Stimulated activated CD8-positive, alpha-beta memory T cell treated with anti-CD3 and anti-CD28 coated beads, Interleukin-4, amount 100 ng/mL, for 1 hour (primary cell): ENCODE measurements at places on chromosomes 2 and 18.

DNA sequence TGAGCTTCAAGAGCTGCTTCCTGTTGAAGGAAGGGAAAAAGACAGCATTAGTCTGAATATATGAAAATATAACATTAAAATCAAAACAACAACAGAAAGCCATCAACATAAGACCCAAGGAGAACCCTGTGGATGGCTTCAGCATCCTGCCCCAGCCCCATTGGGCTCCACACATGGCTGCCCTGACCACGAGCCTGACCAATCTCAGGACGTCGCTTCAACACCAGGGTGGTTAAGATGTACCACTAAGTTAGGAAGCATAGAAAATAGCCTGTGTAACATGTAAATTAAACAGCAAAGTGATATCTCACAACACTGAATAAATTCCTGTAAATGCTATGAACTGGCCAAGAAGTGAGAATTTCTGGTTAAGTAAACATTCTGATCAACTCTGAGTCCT is 77.2 kb upstream of the CD226 start:
- DNase-seq, result no peak

DNA sequence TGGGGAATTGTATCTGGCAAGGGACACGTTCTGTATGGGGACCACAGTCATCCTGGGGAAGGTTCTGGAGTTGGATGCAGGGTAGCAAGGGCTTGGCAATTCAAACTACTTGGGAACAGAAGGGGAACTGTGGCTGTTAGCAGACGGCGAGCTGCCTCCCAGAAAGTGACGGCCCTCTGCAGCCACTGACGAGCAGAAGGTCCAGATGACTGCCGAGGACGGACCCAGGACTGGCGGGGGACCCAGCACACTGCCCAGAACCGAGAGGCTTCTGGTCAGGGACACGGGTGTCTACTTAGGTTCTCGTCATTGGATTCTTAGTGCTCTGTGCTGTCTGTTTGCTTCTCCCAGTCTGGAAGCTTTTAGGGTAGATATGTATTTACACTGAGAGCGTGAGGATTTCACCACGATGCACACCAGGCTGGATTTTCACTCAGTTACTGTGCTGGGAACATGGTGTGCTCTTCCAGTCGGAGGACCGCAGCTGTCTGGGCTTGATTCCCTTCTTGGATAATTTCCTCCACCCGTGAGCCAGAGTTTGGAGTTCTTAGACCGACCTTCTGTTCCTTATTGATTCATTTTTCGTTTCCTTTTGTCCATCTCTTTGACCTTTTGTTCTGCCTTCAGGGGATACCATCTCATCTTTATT is 13.4 kb downstream of the GPR35 start:
- no peak for DNase-seq

DNA sequence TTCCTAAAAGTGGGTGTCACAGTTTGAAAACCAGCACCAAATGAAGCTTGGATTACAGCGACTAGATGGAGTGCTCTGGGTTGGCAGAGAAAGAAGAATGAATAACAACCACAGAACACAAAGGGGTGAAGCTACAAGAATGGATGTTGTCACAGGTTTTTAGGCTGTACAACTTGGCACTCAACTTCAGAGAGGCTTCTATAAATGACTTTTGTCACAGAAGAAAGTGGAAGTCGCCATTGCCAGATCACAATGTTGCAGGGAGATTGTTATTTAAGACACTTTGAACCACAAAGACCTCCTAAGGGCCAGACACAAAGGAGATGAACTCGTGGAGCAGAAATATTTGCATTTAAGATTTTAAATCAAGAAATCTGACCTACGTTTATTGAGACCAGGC is 354.2 kb downstream of the CDH7 start:
- DNase-seq, result no peak

DNA sequence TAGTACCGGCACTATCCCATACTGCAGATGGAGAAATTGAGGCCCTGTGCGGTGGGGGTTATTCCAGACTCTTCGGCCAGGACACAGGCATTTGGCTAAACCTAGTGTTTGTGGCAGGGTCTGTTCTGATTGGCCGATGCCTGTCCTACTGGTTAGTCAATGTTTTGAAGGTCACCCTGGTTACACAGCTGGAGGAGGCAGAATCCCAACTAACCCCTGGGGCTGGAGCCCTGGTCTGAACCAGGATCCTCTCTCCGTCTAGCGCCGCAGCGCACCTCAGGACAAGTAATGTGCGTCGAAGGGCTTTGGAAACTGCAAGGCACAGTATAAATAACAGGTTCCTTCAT is 19.4 kb downstream of the TEX44 start:
- no peak for DNase-seq

GRCh38 chr18:44759925-44760342 is 79.2 kb downstream of the SETBP1 start:
- DNase-seq, result no peak

DNA sequence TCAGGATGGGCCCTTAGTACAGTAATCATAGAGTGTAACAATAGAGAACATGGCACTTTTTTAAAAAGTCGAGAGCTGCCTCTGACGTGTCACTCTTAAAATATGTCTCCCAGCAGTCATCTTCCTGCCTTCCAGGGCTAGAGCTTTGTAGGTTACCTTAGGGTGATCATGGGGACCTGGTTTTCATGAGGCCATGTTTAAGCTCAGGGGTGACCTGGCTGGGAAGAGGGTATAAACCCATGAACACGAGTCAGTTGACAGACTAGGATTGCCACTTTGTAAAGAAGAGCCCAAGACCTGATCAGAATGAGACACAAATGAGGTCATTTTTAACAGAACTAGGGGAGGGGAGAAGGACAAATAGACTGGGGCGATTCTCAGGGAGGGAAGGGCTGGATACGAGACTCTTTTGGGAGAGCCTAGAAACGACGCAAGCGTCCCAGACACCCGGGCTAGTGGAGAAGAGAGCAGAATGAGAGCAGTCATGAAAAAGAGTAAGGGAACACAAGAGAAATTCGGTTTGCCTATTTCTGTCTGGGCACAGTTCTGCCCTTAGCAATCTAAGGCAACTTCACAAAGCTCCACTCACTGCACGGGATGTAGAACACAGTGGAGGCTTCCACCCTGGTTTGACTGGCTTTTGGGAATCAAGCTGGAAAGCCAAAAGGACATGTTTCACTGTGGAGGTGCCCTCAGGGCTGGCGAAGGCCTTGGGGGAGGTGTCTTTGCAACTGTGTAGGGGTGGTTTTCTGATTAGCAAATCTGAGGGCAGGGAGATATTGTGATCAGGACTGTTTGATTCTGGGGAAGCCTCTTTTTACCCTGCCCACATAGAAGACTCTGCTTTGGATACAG is 1.8 kb upstream of the RAB31 start:
- no peak for DNase-seq

- no peak for DNase-seq
Measured at GRCh38 chr2:143482771-143483170, 353.6 kb downstream of the ARHGAP15 start.

- no peak for DNase-seq
Measured at GRCh38 chr18:70280007-70280925, 8.6 kb upstream of the SOCS6 start.

DNA sequence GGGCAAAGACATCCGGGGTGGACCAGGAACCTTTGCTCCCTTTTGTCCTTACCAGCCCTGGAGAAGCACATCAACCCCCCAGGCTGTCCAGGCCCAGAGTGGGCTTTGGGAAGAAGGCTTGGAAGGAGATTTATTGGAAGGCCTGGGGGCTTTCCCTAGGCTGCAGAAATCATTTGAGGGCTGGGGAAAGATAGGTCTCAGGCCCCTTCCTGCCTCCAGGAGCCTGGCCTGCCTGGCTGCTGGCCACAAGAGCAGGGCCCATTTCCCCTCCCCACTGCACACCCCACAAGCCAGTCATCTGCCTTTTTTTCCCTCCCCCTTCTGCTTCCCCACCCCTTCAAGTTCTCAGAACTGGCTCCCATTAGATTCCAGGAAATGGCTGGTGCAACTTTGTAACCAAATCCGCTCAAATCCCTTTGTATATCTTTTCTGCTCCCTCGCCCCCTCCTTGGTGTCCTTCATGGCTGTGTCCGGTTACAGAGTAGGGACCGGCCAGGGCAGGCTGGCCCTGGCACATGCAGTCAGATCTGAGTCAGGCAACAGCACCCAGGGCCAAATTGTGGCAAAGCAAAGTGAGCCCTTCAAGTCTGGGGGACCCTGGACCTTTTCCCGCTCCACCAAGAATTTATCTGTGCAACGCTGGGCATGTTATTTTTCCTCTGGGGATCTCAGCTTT is 20.8 kb upstream of the TNP1 start:
- DNase-seq, result no peak

DNA sequence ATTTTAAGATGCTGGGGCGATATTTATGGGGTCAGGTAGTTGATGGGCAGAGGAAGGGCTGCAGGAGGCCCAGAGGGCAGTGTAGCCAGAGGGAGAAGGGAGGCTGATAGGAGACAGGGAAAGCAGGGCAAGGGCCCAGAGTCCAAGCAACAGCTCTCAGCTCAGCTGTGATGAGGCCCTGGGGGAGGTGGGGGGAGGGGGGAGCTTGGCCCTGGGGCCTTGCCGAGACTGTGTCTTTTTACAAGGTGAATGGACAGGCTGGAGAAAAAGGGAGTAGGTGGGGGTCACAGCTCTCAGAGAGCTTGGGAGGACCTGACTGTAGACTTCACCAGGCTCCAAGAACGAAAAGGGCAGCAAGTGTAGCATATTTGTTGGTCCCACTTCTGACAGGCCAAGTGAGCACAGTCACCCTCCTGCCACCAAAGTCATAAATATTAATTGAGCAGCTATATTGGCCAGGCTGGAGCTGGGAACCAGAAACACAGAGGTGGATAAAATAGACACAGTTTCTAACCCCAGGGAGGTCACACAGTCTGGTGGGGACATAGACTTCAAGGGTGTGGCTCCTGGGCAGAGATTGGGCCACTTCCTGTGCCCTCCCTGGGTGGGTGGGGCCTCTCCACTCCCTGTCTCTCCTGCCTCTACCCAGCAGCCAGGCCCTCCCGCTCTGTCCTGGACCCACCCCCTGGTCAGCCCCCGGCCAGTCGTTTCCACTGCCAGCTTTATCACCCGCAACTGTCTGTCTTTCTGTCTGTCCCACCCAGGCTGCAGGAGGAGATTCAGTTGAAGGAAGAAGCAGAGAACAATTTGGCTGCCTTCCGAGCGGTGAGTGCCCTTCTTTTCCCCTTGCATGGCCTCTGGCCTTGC is 1.4 kb downstream of the DES start:
- DNase-seq, result no peak

DNA sequence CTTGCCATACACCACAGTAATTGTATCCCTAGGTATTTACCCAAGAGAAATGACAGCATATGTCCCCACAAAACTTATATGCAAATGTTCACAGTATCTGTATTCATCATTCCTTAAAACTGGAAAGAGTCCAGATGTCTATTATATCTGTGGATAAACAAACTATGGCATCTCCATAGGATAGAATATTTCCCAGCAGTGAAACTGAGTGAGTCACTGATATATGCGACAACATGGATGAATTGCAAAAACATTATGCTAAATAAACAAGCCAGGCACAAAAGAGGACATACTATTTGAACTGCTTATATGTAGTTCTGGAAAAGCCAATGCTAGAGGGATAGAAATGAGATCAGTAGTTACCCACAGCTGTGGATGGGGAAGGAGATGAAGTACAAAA is 359.4 kb upstream of the DSEL start:
- no peak for DNase-seq

GRCh38 chr18:26711756-26712155 is 153.8 kb downstream of the AQP4 start:
- no peak for DNase-seq

GRCh38 chr18:58669731-58670378 is 1.4 kb upstream of the MALT1 start:
- no peak for DNase-seq

GRCh38 chr2:157302492-157303099 is 23.0 kb downstream of the ERMN start:
- DNase-seq, result no peak

- DNase-seq, result no peak
Measured at GRCh38 chr18:50075772-50076171, 119.2 kb downstream of the MYO5B start.

DNA sequence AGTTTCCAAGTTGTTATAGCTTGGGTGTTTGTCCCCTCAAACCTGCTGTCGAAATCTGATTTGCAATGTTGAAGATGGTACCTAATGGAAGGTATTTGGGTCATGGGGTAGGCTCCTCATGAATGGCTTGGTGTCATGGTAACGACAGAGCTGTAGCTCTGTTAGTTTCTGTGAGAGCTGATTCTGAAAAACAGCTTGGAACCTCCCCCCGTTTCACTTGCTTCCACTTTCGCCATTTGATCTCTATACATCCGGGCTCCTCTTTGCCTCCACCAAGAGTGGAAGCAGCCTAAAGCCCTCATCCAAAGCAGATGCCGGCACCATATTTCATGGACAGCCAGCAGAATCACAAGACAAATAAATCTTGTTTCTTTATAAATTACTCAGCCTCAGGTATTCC is 1035.1 kb upstream of the SLC39A10 start:
- DNase-seq, result no peak

DNA sequence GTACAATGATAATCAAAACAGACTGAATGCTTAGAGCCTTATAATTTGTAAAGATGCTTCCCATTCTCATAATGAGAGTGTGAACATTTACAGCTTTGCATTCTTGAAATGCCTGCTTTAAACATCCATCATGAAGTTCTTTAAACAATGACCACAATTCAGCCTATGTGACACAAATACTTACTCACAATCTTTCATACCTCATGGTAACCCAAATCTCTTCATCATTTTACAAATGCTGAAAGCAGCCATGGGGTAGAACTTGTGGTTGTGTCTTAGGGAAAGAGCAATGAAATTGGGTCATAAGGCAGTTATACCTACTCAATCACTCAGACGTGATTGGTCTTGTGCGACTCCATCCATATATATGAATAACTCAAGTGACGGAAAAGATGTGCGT is 140.7 kb downstream of the RND3 start:
- DNase-seq, result no peak

DNA sequence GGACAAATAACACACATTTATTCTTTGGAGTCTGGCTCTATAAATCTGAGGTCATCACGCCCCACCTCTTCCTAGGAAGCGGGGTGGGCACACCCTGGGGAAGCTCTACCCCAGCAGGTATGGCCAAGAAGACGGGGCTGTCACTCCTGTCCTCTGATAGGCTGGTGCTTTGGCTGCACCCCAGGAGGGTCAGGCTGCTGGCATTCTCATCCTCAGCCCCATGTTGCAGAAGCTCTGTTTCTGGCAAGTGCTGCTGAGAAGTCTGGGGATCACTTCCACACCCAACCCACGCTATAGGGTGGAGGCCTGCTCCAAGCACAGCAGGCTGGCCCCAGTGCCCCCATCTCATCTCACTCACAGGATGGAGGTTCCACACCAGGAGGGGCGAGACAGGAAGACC is 17.6 kb downstream of the ARHGEF4 start:
- DNase-seq, result no peak

DNA sequence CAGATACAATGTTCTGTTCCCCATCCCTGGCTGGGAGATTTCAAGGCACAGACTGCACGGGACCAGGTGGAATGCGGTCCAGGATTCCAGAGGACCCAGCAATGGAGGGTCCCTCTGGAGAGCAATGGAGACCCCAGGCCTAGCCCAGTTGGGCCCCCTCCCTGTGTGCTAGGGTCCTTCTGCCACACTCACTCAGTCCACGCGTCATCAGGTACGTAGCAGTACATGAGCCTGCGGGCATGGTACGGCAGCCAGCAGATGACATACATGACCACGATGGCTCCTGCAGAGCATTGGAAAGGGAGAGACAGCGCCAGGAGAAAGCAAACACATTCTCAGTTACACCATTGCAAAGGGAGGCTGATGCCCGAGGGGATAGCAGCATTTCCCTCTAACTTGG is 10.1 kb downstream of the NTSR2 start:
- no peak for DNase-seq
